ENCODE measurements at places on chromosomes 7 and 10.

DNA sequence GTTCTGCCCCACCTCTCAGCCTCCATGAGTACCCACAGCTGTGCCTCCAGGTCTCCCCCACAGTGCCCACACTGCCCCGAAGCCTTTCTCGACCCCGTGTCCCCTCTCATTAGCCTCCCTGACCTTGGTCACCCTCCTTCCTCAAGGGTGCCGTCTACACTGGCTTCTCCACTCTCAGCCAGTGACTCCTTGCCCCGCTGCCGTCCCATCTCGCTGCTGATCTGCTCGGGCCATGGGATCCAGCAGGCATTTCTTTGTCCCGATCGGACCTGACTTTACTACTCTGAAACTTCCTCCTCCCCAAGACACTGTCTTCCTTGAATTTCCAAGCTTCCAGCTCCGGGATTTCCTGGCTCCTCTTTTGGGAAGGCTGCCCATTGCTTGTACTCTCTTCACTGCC is 31.3 kb downstream of the FKBP6 start:
- no peak for DNase-seq

- no peak for DNase-seq
Observed at GRCh38 chr7:102140952-102141370, 145.7 kb upstream of the SH2B2 start.

DNA sequence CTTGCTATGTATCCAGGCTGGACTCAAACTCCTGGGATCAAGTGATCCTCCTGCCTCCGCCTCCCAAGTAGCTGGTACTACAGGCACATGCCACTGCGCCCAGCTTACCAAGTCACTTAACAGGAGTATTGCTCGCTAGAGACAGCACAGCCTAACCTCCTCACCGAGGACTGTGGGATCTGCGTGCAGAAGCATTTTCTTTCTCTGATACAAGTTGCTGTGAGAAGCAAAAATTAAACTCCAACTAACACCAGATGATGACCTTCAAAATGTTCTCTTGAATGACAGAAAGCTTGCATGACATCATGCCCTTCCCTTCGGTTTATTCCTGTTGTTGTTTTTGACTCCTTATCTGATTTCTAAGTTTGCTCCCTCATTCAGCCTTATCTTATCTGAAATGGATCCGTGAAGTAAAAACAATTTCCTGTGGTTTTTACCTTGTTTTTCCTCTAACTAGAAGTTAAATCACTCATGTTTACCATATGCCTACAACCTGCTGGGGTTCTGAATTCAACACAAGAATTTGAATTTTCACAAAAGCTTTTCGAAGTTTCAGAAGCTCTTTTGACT is 94.4 kb upstream of the KIF5B start:
- DNase-seq, result no peak

DNA sequence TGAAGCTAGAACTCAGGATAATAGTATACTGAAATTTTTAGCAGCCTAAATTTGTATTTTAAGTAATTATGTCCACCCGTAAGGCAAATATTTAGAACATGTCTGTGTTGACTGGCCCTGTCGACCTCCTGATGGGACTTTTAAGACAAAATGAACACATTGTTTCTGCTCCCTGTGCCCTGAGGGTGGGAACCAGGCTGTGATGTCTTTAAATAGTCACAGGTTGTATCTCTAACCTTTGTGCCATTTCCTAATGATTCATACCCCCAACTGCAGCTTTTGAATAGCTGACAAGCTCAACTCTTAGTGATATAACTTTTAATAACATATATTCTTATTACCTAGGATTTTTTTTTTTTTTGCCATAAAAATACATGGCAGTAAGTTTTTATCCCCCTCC is 494.9 kb upstream of the AKR1E2 start:
- no peak for DNase-seq

DNA sequence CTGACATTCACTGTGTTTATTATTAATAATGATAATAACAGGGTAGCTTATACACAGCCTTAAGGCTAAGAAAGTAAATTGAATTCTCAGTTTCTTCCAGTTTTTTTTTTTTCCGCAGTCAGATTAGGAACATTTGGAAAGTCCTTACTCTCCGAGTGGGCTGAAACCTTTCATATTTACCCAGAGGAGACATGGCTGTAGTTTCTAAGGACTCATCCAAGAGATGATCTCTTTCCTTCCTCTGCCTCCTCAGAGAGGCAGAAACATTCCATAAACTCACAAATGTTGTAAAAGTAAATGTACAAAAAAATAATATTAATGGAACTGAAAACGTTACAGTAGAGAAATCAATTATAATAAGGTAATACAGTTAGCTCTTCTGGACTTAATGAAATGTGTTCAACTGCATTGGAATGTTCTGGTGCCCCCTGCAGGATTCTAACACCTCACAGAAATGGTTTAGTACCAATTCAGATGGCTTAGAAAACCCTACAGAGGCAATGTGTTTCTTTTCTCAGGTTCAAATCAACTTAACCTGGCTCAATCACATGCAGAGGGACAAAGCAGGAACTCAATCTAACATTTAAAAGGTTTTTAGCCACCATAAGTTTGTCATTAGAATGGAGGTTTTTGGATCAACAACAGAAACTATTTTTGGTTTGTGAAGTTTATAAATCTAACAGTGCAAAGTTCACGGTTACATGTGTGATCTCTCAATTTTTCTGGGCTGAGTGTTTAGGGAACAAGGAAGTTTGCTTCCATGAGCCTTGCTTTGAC is 71.7 kb downstream of the ICA1 start:
- no peak for DNase-seq

DNA sequence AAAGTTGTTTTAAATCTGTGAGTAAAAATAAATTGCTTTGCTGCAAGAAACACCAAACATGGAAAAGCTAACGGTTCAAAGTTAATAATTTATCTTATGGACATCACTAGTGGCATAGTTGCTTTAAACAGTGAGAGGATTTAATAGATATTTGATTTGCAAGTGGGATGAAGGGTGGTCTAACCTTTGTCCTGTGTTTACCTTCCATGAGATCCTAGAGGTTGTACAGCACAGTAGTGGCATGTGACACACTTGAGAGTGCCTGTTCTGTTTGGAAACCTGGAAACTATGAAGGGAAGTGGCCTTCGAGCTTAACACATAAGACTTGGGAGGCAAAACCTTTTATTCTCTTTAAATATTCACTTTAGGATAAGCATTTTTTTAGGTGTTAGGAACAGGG is 16.0 kb downstream of the EGFR start:
- no peak for DNase-seq

DNA sequence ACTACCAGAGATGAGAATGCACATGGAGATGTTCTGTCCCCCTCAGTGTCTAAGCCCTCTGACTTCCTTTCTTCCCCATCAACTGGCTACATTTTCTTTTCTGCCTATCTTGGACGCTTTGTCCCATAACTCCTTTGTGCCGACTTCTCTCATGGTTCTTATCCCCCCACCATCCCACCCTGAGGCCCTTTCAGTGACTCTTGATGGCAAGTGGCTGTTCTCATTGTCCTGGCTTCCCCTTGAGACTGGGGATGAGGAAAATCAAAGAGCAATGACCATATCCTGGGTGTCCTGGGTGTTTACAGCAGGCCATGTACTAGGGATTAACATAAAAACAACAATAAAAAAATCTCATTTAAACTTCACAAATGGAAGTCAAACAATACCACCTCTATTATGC is 18.8 kb upstream of the GGCT start:
- DNase-seq, result no peak

Data from psoas muscle (tissue), 8 donors.